ENCODE measurements at places on chromosomes 3 and 15. TPM values are rescaled to one million over a fixed set of nuclear protein-coding genes. Genes with fewer than 3 reads are reported as not detected.

The STRIT1 gene
- not detected for total RNA-seq

The MAP1A gene
- 3.0 TPM for total RNA-seq

The FBXL22 gene
- 0.85 TPM for total RNA-seq

The C15orf62 gene
- total RNA-seq: 0.45 TPM

The ASB14 gene
- not detected for total RNA-seq

The SGO1 gene
- 38.5 TPM for total RNA-seq

The RAB8B gene
- 128 TPM for total RNA-seq

The TRIM71 gene
- not detected for total RNA-seq

Measured in activated CD8-positive, alpha-beta memory T cell treated with anti-CD3 and anti-CD28 coated beads, Interleukin-2, amount 10 ng/mL, durations not matched to agents 7 days and 5 days (primary cell).